Activated CD4-positive, alpha-beta T cell treated with anti-CD3 and anti-CD28 coated beads, Interleukin-2, amount 10 ng/mL, durations not matched to agents 7 days and 5 days (primary cell): ENCODE measurements at places on chromosomes 5 and 9.

DNA sequence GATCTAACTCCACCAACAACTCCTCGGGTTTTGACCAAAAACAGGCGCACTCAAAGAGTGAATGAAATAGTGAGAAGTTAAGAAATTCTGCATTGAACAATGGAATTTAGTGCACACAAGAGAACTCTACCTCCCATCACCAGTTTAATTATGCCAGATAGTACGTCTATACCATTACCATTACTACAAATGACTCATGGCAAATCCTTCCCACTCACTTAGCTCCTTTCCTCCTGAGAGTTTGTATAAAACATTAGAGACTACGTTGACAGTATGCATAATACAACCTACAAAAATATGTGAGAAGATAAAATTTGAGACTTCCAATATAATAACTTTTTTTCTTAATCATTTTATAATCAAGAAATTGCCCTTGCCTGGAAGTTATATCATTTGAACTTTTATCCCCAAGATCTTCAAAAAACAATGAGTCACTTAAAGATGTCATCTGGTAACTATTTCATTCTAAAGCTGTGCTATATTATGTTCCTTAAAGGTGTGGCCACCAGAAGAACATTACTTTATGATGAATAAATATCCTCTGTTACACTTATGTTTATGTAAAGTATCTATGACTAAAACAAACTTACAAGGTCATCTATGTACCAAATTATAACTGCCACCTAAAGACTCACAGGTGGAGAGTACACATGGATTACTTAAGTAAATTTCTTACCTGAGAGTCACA lies 297.9 kb upstream of the PTGER4 start:
- DNase-seq, result no peak

DNA sequence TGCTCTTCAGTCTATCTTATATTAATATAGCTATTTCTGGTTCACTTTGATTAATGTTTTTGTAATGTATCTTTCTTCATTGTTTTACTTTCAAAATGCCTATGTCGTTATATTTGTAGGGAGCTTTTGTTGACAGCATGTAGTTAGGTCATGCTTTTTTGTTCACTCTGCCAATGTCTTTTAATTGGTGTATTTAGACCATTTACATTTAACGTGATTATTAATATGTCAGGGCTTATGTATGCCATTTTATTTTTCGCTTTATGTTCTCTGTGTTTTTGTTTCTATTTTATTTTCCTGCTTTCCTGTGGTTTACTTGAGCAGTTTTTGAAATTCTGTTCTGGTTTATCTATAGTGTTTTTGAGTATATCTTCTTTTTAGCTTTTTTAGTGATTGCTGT lies 10.8 kb downstream of the GARIN3 start:
- DNase-seq, result no peak

- DNase-seq, result no peak
Observed at GRCh38 chr5:73805449-73805848, 179.5 kb downstream of the ARHGEF28 start.

DNA sequence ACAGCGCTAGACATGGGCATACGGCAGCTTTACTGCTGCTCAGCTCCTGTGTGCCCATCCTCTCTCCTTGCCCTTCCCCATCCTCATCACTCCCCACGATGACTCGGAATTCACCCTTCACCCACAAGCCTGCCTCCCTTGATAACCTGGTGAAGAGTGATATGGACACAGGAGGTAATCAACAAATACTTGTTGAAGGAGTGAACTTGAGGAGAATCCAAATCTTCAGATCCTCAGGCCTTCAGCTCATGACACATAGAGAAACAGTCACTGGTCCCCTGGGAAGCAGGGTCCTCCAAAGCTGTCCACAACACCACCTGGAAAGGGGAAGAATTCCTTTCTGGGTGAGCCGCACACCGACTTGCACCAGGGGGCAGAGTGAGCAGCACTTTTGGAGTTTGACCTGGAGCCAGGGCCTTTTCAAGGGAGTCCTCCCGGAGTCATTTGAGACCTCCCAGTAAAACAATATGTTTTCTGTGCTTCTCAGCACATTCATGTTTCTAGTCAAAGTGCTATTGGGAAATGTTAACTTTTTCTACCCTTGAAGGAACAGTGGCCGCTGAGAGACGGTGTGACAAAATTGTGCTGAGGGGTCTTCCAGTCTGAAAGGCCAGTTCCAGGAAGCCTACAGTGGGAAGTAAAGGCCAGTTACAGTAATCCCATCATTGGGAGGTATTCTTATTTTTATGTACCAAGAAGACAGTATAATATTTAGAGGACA lies 332.3 kb downstream of the CWC27 start:
- DNase-seq, result peak; percentile 16

DNA sequence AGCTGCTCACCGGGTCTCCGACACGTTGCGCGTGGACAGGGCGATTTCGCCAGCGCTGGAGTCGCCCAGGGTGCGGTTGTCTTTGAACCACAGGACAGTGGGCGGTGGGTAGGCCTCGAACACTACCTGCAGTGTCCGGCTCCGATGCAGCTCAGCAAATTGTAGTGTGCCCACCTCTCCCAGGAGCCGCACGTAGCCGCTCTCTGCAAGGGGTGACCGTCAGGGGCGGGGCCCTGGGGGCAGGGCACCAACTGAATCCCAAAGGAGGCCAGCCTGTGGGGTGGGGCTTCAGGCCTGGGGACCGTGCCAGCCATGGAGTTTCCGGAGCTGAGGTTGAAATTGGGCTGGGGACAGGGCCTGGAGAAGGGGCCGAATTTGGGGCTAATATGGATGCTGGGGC lies 22.9 kb downstream of the PDGFRB start:
- no peak for DNase-seq

DNA sequence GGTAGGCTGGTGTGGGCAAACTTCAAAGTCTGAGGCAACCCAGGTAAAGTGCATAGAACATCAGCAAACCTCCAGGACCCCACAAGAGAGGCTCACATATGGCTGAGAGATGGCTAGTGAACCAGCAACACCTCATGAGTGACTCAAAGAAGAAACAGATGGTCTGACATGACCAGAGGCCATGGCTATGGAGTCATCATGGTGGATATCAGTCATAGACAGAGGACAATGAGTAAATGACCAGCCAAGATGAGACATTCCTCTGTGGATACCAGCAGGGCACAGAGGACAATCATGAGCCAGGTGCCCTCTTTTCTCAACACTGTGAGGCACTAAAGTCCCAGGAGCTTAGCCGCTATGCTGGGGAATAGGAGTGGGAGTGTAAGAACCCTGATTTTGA lies 180.8 kb downstream of the RASEF start:
- DNase-seq, result no peak

GRCh38 chr5:38666668-38667498 lies 110.4 kb upstream of the LIFR start:
- no peak for DNase-seq

- no peak for DNase-seq
Observed at GRCh38 chr5:139486201-139486600, 3.6 kb upstream of the STING1 start.

- DNase-seq, result no peak
Observed at GRCh38 chr9:116247791-116248374, 94.3 kb downstream of the PAPPA start.

GRCh38 chr9:108022246-108022935 lies 532.8 kb upstream of the KLF4 start:
- DNase-seq, result no peak

DNA sequence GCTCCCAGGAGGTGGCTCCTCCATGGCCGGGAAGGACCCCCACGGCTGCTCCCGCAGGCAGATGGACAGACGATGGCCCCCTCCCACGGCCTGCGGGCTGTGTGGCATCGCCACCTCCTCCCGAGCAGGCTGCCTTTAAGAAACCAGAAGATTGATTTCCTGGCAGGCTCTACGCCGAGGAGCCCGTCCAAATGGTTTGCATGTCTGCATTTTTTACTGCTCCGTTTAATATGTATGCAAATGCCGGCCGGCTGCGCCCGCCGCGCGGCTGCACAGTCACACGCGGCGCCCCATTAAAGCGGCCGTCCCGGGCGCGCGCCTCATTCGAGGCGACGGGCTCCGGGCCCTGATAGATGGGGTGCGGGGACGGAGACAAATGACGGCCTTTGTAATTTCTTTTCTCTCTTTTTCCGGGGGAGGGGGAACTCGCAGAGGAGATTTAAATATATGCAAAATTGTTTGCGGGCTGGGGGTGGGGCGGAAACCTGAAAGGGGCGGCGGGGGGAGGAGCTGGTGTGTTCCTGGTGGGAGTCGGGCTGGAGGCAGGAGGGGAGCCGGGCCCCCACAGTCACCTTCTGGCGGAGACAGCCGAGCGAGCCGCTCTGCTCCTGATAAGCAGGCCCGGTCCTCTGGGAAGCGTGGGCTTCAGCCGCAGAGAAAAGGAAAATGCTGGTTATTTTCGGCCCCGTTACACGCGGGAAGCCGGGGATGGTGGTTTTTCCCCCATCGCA lies 158.7 kb upstream of the IER5L start:
- peak; percentile 25 for DNase-seq

DNA sequence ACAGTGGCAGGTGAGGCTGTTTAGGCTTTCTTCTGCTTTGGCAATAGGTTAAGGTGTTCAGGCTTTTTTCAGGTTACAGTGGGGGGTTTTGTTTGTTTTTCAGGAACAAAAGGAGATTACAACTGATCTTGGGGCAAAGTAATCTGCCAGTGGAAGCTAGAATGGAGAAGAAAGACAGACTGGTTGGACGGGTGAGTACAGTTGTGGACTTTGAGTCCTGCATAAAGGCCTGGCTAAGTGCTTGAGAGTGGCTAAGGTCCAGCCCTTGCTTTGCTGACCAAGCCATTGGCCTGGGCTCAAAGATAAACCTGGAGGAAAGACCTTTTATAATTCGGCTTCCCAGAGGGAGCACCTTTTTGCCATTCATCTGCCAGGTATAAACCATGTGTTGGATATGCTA lies 63.1 kb downstream of the MTMR12 start:
- no peak for DNase-seq

DNA sequence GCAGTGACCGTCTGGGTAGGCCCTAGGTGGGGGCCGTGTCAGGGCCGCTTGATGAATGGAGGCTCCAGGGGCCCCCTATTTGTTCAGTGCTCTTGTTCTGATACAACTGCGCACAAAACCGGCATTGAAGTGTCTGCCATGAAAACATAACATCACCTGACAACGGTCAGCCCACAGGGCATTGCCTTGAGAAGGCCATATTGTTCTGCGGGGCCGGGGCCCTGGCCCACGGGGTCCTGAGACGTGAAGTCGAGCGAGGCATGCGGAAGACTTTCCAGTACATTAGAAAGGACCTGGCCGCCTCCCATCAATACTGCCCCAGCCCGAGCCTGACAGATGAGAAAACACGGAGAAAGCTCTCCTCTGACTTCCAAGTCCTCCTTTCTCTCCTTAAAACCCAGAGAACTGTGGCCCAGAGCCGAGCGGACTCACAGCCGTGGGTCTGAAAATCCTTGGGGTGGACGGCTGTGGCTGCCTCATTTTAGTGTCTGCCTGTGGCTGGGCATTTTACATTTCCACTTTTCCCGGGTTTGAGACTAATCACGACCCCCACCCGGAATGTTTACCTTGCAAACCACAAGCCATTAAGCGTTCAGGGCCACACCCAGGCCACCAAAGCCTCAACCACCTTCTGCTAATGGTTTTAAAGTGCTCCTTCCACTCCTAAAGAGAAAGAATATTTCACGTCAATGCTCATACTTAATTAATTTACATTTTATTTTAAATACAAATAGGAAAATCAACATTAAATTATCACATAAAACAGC lies 391.0 kb upstream of the IRX2 start:
- DNase-seq, result no peak

- DNase-seq, result no peak
Observed at GRCh38 chr9:89482056-89482851, 15.7 kb downstream of the SEMA4D start.

DNA sequence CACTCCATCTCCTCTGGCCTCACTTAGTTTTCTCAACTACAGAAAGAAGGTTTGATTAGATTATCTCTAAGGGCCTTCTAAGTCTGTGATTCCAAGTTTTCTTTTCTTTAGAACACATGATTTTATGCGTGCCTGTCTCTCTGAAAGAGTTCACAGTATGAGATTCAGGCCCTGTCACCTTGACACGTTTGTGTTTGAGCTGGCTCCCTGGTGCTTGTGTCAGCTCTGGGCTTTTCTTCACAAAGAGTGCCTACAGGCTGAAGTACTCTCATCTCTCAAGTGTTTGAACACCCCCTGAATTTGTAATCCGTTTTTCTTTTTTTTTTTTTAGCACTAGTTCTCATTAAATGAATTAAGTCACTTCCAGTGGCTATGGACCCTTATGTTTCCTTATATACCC lies 306.9 kb upstream of the C9orf72 start:
- DNase-seq, result no peak

DNA sequence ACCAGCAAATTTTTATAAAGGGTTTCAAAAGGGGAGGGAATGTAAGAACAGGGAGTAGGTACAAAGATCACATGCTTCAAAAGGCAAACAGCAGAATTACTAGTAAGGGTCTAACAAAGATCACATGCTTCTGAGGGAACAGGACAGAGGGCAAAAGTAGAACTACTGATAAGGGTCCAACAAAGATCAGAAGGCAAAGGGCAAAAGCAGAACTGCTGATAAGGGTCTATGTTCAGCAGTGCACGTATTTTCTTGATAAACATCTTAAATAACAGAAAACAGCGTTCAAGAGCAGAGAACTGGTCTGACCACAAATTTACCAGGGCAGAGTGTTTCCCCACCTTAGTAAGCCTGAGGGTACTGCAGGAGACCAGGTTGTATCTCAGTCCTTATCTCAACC lies 469.5 kb upstream of the PIK3R1 start:
- DNase-seq, result no peak

- DNase-seq, result no peak
Observed at GRCh38 chr5:167867281-167867680, 424.2 kb upstream of the WWC1 start.

- DNase-seq, result no peak
Observed at GRCh38 chr5:9197881-9198260, 348.0 kb downstream of the SEMA5A start.

DNA sequence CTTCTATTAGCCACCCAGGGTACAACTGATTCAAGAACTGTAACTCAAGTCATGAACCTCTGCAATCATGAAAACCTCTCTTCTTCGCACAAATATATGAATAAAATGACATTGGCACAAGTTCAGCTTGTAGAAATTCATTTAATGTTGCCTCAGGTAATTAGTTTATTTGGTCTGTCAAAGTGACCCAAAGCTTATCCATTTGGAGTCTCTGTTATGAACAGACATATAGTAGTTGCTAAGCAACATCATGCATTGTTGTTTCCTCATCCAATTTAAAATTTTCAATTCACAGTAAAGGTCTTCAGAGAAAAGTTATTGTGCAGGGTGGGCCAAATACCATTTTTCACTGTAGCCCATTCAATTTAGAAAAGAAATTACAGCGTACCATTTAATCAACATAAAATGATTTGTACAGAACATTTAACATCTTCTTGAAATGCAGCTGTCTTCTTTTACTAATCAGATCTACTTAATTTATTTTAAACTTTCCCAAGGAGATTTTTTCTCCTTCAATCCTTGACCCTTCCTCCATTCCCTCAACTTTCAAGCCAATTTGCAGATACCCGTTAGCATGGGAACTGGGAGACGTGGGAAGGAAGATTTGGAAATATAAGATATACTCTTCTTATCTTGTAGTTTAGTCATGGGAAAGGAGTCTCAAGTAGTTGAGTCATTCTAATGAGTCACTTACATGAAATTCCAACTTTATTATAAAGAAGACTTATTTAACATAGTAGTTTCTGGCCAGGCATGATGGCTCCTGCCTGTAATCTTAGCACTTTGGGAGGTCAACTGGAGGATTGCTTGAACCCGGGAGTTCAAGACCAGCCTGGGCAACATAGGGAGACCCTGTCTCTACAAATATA lies 231.3 kb downstream of the ATPSCKMT start:
- DNase-seq, result no peak
